ENCODE measurements at places on chromosomes 1 and 21.

GRCh38 chr1:186175588-186175987 lies 199.5 kb downstream of the TPR start:
- DNase-seq: no peak

DNA sequence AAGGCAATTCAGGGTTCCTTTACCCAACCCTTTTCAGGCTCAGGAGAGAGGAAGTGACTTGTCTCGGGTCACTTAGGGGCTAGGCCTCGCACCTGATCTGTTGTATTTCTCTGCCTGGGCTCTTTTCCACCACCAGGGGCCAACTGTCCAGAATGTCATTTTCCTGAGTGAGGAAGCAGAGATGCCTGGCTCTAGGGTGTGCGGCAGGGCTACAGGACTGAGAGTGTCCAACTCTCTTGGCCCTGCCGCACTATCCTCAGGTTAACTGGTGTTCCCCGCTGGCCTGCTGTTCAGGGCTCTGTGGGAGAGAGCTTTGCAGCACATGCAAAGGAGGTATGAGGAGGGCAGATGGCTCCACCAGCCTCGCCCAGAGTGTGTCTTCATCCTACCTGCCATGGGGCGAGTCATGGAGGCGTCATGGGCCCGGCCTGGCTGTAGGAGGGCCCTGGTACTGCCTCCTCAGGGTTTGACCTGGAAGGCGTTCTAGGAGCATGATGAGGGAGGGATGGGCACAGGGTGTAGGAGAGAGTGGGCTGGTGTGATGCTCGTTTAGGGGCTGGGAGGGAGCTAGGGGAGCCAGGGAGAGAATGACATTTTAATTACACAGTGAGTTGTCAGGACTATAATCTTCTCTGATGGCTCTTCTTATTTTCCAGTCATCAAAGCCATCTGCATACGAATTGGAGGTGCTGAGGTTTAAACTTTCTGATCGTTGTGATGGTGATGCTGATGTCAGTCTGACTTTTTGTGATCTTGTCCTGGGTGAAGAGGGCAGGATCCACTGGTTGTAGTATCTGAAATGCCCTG lies 128.3 kb downstream of the NOS1AP start:
- DNase-seq: no peak

DNA sequence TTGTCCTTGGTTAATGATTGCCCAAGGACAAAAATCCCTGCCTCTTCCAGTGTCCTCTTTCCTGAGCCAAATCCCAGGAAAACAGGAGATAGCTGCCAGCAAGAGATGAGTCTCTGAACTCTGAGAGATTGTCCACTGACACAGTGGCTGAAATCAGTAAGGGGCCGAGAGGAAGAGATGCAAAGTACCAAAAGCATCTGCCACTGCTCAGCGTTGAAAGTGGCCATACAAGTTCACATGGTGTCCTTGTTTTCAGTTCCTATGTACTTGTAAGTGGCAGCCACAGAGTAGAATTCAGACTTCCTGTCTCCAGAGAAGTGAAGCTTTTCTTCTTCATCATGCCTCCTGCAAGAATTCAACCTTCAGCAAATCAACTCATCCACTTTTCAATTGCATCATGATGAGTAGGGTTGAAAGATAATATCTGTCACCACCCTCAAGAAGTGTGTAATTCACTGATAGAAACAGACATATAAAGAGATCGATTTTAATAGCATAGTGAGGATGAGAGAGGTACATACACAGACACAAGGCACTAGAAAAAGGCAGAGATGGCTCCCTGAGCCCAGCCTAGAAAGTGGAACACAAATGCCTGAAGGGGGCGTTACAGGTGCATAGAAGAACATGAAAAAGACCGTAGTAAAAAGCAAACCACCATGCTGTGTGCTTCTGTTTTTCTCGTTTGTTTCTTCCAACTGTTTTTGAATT lies 185.8 kb downstream of the MRPL39 start:
- peak; percentile 15 for DNase-seq

- no peak for DNase-seq
These were observed 47.0 kb downstream of the EXO1 start for GRCh38 chr1:241895013-241895412.

DNA sequence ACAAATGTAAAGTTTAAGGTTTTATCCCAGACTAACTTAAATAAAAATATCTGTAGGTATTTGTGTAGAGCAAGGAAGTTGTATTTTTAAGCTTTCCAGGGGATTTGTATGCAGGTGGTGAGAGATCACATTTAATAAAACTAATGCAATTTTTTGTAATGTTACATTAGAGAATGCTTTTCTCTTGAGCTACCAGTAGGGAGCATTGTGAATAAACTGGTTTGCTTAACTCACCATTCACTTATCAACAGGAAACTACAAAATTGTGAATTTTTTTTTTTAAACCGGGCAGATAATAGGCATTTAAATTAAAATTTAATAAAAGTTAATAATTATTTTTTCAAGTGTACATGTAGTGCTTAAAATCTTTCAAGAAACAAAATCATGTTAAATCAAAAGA lies 78.6 kb downstream of the IVNS1ABP start:
- peak; percentile 33 for DNase-seq

DNA sequence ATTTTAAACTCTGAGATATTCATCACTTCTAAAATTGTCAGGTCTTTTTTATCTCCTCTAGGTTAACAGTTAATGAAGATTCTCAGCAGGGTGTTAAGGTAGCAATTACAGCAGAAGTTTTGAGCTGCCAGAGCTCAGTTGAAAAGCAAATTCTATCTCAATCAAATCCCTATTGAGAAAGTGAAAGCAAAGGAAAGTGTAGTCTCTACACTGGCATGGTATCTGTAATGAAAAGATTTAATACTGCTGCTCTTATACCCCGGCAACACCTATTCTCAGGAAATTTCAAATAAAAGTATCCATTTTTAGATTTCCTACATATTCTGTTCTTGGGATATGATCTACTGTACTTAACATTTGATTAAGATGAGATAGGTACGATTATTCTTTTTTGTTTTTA lies 913.5 kb downstream of the MRPL39 start:
- no peak for DNase-seq

- peak; percentile 53 for DNase-seq
These were observed 4.0 kb upstream of the PKP1 start for GRCh38 chr1:201279313-201279712.

- DNase-seq: no peak
These were observed 191.1 kb upstream of the NFIA start for GRCh38 chr1:60891281-60891680.

GRCh38 chr1:207335695-207336363 lies 14.4 kb downstream of the CD55 start:
- DNase-seq: no peak

- DNase-seq: no peak
These were observed 221.9 kb upstream of the KCTD3 start for GRCh38 chr1:215345208-215345607.

- DNase-seq: no peak
These were observed 30.2 kb downstream of the RERE start for GRCh38 chr1:8787218-8787617.

DNA sequence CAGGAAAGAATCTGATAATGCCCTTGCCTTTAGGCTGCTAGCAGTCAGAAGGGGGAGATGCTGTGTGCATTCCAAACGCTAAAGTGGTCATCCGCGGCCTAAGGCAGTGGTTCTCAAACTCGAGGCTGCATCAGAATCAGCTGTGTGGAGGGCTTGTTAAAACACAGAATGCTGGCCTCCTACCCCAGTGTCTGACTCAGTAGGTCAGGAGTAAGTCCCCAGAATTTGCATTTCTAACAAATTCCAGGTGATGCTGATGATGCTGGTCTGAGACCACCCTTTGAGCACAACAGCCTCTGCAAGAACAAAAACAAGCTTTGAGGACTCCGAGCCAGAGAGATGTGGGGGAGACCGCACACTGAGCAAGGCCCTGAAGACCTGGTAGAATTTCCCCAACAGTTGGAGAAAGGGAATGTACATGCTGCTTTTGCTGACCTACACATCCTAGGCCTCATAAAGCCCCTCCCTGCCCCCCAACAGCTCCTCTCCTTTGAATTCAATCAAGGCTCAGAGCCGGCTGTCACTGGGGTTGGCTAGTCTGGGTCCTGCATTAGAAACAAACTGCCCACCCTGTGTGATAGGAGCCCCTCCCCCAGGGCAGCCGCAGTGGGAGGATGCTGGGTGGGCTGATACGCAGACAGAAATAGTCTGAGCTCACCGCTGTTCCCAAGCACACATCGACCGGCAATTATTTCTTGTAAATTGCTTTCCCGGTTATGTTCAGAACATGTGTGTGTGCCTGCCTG lies 27.1 kb downstream of the SHISAL2A start:
- DNase-seq: peak; percentile 57

DNA sequence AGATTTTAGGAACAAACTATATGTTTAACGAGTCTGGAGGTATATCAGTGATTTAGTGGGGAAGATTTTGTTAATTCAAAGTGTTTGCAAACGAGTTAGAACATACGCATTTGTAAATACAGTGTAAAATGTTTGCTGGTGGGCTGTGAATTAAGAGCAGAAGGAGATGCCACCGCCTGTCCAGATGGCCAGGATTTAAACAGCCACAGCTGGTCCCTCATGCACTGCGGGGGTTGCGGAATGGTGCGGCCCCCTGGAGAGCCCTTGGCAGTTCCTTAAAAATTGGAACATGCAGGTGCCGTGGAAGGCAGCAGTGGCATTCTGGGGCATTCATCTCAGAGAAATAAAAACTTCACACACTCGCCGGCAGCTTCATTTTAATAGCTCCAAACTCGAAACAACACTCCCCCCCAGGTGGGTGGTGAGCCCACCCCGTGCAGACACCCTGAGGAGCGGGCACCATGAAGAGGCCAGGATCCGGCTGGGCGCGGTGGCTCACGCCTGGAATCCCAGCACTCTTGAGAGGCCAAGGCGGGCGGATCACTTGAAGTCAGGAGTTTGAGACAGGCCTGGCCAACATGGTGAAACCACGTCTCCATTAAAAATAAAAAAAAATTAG lies 3.5 kb upstream of the C1orf159 start:
- no peak for DNase-seq

GRCh38 chr1:171167785-171168184 lies 17.3 kb upstream of the FMO2 start:
- DNase-seq: no peak

- DNase-seq: no peak
These were observed 13.1 kb downstream of the ATP13A2 start for GRCh38 chr1:16998589-16998988.

- DNase-seq: peak; percentile 87
These were observed 10.8 kb upstream of the DUSP12 start for GRCh38 chr1:161738627-161739287.

DNA sequence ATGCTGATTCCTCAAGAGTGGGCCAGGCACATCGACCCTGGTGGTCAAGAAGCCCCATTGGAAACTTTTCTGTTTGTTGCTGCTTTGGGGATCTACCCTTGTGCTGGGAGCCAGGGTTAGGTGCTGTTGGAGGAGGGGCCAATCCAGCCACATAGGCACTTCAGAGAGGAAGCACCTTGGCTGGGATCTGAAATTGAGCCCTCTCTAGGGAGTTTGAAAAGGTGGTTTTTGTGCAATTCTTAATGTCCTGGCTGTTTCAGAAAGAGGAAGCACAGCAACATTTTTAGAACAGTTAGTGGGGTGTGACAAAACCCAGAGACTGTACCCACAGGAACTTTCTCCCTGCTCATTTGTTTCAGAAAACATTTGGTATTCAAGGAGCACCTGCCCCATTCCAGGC lies 17.2 kb upstream of the BEND5 start:
- no peak for DNase-seq

DNA sequence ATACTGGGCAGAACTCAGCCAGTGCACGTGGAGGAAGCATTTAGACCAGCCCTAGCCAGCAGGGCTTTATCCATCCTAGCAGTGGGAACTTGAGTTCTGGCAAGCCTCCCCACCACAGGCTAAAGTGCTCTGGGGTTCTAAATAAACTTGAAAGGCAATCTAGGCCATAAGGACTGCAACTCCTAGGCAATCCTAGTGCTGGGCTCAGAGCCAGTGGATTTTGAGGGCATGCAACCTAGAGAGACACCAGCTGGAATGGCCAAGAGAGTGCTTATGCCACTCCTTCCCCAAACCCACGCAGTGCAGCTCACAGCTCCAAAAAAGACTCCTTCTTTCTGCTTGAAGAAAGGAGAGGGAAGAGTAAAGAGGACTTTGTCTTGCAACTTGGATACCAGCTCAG lies 70.5 kb upstream of the APOBEC4 start:
- no peak for DNase-seq

- DNase-seq: peak; percentile 73
These were observed 104.7 kb downstream of the CAMTA1 start for GRCh38 chr1:6889875-6890480.

DNA sequence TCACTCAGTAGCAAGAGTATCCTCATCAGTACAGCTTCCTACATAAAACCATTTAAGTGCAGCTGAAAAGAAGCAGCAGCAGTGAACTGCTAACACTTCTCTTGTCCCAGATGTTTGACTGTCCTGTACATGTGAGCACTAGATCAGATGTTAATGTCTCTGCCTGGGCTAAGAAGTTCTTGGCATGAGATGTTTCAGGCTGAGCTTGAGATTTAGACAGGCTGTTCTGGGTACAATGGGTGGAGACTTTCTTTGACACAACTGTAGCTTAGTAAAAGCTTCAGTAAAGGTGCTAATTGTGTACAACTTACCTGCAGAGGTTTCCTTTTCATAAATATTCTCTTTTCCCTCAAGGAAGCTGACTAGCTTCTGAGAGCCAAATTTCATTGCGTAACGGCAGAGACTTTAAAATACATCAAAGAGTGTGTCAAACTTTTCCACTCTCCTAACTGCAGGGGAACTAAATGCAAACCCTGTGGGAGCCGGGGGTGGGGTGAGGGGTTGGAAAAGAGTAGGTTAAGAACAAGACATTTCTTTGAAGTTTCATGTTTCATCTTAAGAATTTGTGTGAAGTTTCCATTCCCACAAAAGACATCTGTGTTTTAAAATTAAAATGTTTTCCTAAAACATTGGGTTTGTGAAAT lies 82.1 kb upstream of the CCDC190 start:
- DNase-seq: no peak

- peak; percentile 45 for DNase-seq
These were observed 49.8 kb upstream of the SCAF4 start for GRCh38 chr21:31781737-31782136.

DNA sequence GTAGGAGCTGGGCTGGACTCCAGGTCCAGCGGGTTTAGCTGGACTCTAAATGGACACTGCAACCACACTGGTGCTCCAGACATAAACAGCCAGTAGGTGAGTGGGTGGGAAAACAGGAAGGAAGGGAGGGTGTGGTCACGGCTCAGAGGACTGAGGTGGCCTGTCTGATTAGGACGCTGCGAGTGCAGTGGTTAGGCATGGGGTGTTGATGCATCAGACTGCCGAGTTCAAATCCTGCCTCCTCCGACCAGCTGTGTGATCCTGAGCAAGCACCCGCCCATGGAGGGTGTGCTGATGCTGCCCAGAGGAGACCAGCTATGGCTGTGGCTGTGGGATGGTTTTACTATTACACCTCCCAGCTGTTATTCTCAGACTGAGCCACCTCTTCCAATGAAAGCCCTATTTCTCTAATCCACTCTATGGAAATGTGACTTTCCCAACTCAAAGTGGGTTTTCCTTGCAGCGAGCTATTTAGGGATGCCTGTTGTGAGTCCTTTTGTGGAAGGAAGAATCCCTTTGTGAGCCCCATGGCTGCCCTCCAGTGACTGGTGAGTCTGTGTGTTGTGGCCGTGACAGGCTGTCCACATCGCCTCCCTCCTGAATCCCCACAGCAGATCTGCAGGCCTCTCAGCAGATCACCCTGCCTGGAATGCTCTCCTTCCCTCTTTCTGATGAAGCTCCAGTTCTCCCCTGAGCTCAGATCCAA lies 56.6 kb upstream of the EDN2 start:
- peak; percentile 11 for DNase-seq
